GM10248 (cell line): ENCODE measurements at places on chromosomes 7 and 10.

DNA sequence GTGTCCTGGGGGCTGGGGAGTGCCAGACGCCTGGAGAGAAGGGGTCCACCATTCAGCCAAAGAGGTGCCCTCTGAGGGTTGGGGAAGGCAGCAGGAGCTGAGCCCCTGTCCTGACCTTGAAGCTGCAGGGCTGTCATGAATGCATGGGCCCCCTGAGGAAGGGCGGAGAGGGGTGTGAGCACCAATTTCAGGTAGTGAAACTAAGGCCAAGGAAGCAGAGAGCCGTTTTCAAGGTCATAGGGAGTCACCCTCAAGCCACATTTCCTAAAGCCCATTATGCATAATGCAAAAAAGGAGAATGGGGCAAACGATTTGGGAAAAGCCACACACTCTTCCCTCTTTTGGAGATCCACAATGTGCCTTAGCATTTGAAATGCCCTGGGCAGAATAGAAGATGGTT, 37.2 kb downstream of the FIGNL1 start:
- DNase-seq = no peak

- DNase-seq = peak; percentile 25
Observed at GRCh38 chr10:121696854-121697253, 98.6 kb upstream of the FGFR2 start.

- no peak for DNase-seq
Observed at GRCh38 chr10:62961951-62962523, 145.9 kb upstream of the EGR2 start.

DNA sequence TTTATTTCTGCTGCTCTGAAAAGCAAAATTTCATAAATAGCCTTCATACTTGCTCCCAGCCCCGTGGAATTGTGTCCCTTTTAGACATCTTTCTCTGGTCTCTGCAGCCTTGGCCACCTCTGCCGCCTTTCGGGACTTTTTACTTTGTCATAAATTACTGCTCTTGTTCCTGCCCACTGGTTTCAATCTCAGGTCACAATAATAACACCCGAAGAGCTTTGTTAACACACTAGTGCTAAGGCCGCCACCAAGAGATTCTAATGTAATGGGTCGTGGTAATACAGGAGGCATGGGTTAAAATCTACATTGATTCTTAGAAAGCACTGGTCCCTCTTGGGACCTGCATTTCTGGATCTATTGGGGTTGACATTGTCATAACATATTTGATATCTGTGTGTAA, 276.0 kb upstream of the VWC2 start:
- no peak for DNase-seq

GRCh38 chr7:2518737-2519118, 846 bp upstream of the LFNG start:
- no peak for DNase-seq

DNA sequence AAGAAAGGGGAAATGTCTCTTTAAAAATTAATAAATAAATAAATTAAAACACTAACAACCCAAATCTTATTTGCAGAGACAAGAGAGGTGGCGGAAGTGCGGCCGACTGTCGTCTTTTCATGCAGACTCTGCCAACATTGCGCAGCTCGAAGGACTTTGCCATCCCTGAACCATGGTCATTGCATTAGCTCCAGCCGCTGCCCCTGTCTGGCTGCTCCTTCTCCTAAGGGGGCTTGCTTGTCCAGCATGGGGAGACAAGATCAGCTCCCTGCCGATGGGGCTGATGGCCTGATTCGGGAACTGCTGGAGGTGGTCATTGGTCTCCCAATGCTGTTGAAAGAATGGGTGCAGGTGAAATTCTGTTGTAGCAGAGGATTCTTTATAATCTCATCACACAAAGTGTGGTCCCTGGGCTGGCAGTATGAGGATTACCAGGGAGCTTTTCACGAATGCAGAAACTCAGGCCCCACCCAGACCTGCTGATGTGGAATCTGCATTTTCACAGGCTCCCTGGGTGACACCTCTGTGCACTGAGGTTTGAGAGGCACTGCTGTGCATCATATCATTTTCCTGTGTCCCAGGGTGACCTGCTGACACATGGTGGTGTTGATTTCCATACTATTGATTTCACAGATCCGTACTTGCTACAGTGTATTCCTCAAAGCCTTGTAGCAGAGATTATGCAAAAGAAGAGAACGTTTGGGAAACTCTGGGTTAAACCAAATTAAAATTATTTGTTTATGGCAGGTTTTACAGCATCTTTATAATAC, 172.4 kb upstream of the ZMIZ1 start:
- DNase-seq = no peak

GRCh38 chr7:74625446-74625845, 32.1 kb upstream of the GTF2I start:
- no peak for DNase-seq

GRCh38 chr7:18402488-18403183, 92.9 kb upstream of the HDAC9 start:
- DNase-seq = no peak

DNA sequence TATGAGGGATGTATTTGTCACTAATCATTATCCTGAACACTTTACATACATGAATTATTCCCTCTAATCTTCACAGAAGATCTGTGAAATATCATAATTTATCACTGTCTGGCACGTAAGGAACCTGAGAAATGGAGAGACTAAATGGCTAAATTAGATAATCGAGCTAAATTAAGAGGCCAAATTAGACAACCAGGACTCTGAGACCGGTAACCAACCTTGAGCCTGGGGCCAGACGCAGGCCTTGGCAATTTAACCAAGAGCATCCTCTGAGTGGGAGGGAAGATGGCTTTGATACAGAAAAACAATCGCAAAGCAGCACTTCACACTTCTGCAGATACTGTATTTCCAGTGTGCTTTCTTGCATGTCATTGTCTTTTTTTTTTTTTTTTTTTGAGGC, 21.4 kb downstream of the SVOPL start:
- no peak for DNase-seq
